ENCODE measurements at places on chromosomes 1 and 21. TPM values are rescaled to one million over a fixed set of nuclear protein-coding genes. Genes with fewer than 3 reads are reported as not detected.

Gene KLHDC8A
- 2.9 TPM for total RNA-seq

Gene ZNF593OS
- total RNA-seq, result not detected

Gene DDR2
- total RNA-seq, result 95.1 TPM

Gene KCNA3
- not detected for total RNA-seq

Gene SAMSN1
- 0.44 TPM for total RNA-seq

Gene PKLR
- total RNA-seq, result not detected

Gene C1orf226
- 1.7 TPM for total RNA-seq

Gene NHLH1
- total RNA-seq, result not detected

Gene TEX38
- not detected for total RNA-seq

Gene CD48
- total RNA-seq, result not detected

Gene C8B
- total RNA-seq, result not detected

Gene MYCL
- not detected for total RNA-seq

Gene SYTL1
- total RNA-seq, result 1.2 TPM

Gene AQP10
- total RNA-seq, result not detected

Gene STRIP1
- 31.8 TPM for total RNA-seq

Gene OPRD1
- total RNA-seq, result not detected

Gene SPRR4
- not detected for total RNA-seq

Gene PBX1
- total RNA-seq, result 39.5 TPM

Gene CLCA1
- total RNA-seq, result not detected

Gene KLF17
- not detected for total RNA-seq

Gene CHRM3
- 0.98 TPM for total RNA-seq

Gene BGLAP
- total RNA-seq, result not detected

Gene KISS1
- total RNA-seq, result not detected

Gene AKNAD1
- total RNA-seq, result not detected

Gene RGS4
- total RNA-seq, result 421 TPM

Gene PLCH2
- not detected for total RNA-seq

Gene XPR1
- 9.2 TPM for total RNA-seq

Gene PLA2G2D
- not detected for total RNA-seq

Gene FCRL6
- total RNA-seq, result not detected

Gene WDR64
- not detected for total RNA-seq

Gene ZNF683
- total RNA-seq, result not detected
